ENCODE measurements at places on chromosomes 7 and 10.

DNA sequence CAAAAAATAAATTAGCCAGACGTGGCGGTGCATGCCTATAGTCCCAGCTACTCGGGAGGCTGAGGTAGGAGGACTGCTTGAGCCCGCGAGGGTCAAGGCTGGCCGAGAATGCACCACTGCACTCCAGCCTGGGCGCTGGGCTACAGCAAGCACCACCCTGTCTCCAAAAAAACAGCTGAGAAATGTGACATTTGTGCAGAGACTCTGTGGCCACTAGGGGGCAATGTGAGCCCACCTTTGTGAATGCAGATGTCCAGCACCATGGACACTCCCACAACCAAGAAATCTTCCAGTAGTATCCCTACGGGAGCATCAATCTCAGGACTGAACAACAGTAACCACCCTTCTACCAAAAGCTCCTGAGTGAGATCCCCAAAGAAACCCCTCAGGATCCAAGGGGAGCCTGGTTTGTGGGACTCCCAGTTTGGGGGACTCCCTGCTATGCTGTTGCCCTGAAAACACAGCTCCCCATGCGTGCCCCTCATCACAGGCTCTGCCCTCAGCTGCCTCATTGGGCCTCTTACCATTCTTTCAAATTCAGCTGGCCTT, 6.2 kb upstream of the AHCYL2 start:
- DNase-seq = peak; percentile 95

DNA sequence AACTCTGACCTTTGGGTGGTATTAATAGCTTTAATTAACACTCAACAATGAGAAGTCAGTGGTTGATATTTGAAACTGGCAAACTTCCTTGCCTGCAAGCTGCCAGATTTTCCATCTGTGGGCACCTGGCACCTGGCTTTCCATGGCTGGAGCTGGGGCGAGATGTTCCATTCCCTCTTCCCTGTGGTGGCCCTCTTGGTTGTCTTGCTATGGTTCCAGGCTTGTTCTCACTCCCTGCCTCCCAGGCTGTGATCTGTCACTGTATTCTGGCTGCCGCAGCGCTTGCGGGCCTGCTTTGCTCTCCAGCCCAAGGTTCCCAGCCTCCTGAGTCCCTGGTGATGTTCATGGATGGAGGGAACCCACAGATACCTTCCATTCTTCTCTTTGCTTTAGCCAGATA, 201.0 kb downstream of the FRMD4A start:
- DNase-seq = no peak

DNA sequence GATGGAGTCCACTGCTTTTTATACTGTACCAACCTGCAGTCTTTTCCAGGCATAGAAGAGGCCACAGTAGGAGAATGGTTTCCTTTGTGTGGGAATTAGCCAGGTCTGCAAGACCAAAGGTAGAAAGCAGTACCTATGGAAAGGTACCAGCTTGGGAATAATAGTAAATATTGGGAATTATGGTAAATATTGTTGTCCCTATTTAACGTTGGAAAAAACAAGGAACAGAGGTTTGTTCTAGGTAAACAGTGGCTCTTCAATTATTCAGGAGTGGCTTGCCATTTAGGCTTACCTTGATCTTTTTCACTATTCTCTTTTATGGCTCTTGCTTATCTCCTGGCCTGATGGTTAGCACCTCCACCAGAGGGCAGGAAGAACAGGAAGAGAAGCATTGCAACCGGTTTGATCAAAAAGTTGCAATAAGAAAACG, 43.9 kb upstream of the GSAP start:
- peak; percentile 68 for DNase-seq

- DNase-seq = no peak
Observed at GRCh38 chr10:59879363-59879913, 26.9 kb downstream of the CCDC6 start.

GRCh38 chr10:12432402-12433189, 83.2 kb downstream of the CAMK1D start:
- no peak for DNase-seq

GRCh38 chr10:104658067-104658466, 17.0 kb downstream of the SORCS3 start:
- no peak for DNase-seq

DNA sequence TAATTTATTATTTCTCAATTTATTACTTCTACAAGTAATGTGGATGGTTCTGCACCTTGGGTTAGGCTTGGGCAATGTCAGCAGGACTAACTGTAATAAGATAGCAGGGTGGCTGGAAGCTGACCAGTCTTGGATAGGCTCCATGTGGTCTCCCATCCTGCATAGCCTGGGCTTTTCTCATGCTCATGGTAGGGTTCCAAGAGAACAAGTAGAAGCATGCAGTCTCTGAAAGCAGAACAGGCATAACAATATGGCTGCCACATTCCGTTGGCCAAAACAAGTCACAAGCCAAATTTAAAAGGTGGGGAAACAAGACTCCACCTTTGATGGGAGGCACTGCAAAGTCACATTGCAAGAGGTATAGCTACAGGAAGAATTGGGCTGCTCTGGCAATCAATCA, 98.6 kb upstream of the MDFIC start:
- no peak for DNase-seq

GRCh38 chr10:113059371-113059780, 109.3 kb downstream of the TCF7L2 start:
- no peak for DNase-seq

GRCh38 chr10:132430231-132430743, 33.3 kb downstream of the PWWP2B start:
- no peak for DNase-seq

- DNase-seq = no peak
Observed at GRCh38 chr10:98224996-98225395, 43.0 kb downstream of the LOXL4 start.

DNA sequence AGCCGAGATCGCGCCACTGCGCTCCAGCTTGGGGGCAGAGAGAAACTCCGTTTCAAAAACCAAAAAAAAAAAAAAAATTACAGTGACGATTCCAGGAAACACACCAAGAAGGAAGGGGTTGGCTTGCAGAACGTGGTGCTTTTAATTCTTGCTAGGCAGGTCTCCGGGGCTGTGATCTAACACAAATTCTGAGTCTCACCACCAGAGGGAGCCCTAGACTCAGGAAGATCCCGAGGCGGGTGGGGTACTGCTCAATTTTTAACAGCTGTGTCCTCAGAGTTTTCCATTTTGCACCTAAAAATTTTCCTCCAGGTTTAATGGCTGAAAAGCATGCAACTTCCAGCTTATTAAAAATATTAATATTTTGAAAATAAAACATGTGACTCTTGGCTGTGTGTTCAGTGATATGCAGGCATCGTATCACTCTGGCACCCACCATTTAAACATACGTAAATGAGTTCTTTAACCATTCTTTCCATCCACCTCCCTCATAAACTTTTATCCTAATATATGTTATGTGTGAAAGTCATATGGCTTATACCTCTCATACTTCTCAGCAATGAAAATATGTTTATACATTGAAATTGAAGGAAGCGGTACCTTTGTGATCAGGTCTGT, 26.5 kb upstream of the NUB1 start:
- DNase-seq = peak; percentile 92

GRCh38 chr7:75572396-75572795, 80.3 kb downstream of the SPDYE5 start:
- DNase-seq = no peak

GRCh38 chr7:28999895-29000716, 42.0 kb upstream of the TRIL start:
- DNase-seq = no peak

DNA sequence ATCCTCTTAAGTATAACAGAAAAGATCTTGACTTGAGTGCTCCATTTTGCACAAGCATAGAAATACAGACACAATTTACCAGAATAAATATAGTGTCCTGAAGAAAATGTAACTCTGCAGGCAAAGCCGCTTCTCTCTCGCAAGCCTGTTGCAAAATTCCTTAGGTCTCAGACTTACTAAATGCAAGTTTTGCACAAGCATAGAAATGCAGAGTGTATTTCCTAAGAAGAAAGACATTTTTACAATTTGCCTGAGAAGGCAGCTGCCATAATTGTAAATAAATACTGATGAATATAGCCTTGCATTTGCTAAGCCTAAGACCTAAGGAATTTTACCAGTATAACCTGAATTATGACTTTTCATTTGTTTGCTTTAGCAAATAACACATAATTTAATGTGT, 67.1 kb downstream of the AGMO start:
- DNase-seq = no peak

- no peak for DNase-seq
Observed at GRCh38 chr10:131204406-131205152, 106.9 kb downstream of the TCERG1L start.

DNA sequence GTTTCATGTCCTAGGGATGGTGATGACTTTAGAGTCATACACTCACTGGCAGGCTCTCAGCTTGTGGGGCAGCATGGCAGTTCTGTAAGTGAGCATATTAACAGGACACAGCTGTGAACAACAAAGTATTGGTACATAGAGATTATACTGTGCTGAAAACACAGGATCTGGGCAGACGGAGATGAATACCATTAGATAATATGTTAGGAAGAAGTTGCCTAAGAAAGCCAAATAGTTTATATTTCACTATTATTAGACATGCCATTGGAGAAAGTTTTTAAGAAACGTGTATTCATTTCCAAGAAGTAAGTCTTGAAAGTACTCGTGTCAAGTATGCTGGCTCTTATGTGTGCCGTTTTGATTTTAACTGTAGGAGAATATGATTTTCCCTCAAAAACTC, 274.5 kb downstream of the INHBA start:
- DNase-seq = no peak

DNA sequence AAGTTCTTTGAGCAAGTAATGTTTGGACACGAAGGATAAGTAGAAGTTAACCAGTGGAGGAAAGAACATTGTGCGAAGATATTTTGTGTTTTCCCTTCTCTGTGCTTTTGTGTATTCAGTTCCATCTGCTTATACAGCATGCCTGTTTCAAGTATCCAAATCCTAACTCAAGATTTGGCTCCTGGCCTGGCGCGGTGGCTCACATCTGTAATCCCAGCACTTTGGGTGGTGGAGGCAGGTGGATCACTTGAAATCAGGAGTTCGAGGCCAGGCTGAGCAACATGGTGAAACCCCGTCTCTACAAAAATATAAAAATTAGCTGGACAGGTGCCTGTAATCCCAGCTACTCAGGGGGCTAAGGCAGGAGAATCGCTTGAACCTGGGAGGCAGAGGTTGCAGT, 40.8 kb upstream of the TPST1 start:
- DNase-seq = no peak

- no peak for DNase-seq
Observed at GRCh38 chr10:133565441-133566294, at the start of gene SYCE1. Gene SYCE1 (minus strand): TSS chr10:133565583. CDS start chr10:133565529, 54 bp downstream.

- no peak for DNase-seq
Observed at GRCh38 chr7:13874783-13875182, 114.7 kb downstream of the ETV1 start.

DNA sequence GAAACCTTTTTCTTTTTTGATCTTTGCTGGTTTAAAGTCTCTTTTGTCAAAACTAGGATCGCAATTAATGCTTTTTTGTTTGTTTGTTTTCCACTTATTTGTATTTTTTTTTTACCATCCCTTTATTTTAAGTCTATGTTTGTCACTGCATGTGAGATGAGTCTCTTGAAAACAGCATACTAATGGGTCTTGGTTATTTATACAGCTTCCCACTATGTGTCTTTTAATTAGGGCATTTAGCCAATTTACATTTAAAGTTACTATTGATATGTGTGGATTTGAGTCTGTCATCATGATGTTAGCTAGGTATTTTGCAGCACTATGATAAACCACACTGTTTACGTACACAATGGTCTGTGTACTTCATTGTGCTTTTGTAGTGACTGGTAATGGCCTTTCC, 34.7 kb upstream of the PPP1R3A start:
- no peak for DNase-seq

- DNase-seq = peak; percentile 45
Observed at GRCh38 chr10:121926671-121927317, 1.0 kb downstream of the ATE1 start.

DNA sequence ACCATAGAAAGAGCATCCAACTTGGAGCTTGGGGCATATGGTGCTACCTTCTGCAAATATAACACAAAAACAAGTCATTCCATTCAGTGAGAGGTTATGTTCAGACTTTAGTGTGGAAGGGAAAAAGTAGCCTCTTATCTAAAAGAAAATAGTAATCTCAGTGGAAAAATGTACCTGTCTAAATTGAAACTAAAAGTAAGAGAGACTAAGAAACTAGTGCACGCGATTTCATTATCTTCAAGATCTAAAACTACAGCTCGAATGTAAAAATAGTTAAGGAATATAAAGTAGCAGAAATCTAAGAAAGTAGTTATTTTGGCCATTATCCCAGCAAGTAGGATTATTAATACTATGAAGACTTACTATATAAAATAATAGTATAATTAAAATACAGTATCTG, 233.0 kb upstream of the PPP1R3A start:
- DNase-seq = no peak

- peak; percentile 85 for DNase-seq
Observed at GRCh38 chr10:17229967-17230682, 2.1 kb downstream of the VIM start.

GRCh38 chr10:11095374-11095801, 77.7 kb downstream of the CELF2 start:
- DNase-seq = no peak

DNA sequence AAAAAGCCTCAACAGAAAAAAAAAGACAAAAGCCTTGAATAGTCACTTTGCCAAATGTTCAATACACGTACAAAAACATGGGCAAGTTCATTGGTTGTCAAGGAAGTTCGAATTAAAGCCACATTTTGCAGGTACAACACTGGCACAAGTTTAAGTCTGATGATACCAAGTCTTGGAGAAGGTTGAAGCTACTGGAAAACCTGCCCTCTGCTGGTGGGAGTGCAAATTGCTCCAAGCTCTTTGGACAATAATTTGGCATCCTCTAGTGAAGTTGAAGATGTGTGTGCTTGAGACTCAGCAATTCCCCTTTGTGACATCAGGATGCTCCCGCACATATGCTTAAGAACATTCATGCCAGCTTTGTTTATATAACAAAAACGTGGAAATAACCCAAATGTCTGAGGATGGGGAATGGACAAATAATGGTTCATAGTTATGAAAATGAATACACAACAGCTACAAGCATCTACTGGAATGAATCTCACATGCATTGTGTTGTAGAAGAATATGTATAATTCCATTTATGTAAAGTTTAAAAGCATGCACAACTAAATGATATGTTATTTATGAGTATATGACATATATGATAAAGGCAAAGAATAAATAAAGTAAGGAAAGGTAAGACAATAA, 120.0 kb upstream of the PLPP4 start:
- DNase-seq = peak; percentile 75

GRCh38 chr10:103917302-103918052, 507 bp downstream of the STN1 start:
- DNase-seq = peak; percentile 72

GRCh38 chr7:153276394-153276793, 516.8 kb downstream of the ACTR3B start:
- DNase-seq = no peak

GRCh38 chr7:1884583-1885350, 214.7 kb downstream of the ELFN1 start:
- no peak for DNase-seq

GRCh38 chr10:71708897-71709882, 10.4 kb downstream of the C10orf105 start:
- peak; percentile 36 for DNase-seq

All from HT-29 (cell line).